ENCODE measurements at places on chromosomes 3 and 15.

DNA sequence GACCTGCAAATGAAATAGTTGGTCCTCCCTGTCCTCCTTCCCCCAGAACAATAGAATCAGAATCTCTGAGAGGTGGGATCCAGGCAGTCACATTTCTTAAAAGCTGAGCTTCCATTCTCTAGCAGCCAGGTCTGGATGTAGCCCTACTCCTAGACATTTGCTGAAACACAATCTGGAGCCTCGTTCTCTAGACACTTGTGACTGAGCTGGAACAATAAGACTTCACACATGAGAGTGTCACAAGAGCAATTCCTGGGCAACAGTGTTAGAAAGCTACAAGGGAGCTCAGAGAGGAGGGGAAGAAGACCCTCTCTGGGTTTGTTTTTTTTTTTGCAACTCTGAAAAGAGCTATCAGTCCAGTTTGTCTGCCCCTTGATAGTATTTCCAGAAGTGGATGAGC lies 14.5 kb downstream of the CORO2B start:
- no peak for DNase-seq

DNA sequence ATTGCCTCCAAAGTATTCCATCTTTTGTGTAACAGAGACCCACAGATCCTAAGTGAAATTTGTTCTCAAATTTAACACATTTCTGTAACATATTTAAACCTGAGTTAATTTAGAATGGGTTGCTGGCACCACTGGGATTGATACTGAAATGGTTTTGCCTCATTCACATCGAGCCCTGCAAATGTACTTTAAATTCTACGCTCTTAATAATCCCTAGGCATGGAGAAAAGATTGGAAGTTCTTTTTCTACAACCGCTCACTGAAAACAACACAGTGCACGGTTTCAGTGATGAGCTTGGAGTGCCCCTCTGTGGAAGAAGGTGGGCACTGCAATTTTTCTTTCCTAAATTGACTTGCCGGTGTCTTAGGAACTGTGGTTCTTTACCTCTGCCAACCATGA lies 109.9 kb upstream of the ATP11B start:
- DNase-seq: no peak

DNA sequence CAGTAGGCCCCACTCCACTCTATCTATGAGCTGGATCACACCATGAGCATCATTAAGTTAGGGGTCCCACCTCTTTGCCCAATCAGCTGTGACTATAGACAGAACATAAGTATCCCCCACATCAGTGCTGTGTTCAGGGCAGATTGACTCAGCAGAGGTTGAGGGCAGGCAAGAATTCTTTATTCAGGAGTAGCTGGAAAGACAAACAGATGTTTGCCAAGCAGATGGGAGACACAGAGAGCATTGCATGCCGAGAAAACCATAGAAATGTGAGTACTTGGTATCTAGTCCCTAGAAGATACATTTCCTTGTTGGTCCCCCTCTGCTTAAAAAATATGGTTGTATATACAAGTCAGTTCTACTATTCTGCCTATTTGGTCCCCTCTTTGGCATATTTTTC lies 440.8 kb downstream of the RAP2B start:
- no peak for DNase-seq

DNA sequence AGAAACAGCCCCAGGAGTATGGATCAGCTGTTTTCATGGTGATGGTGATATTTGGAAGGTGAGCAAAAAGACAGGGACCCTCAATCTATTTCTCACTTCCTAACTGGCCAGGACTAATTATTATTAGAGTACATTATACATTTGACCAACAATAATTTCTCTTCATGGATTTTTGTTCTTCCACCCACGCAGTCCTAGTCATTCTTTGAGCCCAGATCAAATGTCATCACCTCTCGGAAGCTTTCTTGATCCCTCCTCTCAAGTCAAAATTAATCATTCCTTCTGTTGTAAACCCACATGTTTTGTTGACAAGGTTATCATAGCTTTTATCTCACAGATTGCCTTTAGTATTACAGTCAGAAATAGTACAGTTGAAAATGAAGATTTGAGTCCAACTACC lies 29.2 kb upstream of the PRICKLE2 start:
- no peak for DNase-seq

DNA sequence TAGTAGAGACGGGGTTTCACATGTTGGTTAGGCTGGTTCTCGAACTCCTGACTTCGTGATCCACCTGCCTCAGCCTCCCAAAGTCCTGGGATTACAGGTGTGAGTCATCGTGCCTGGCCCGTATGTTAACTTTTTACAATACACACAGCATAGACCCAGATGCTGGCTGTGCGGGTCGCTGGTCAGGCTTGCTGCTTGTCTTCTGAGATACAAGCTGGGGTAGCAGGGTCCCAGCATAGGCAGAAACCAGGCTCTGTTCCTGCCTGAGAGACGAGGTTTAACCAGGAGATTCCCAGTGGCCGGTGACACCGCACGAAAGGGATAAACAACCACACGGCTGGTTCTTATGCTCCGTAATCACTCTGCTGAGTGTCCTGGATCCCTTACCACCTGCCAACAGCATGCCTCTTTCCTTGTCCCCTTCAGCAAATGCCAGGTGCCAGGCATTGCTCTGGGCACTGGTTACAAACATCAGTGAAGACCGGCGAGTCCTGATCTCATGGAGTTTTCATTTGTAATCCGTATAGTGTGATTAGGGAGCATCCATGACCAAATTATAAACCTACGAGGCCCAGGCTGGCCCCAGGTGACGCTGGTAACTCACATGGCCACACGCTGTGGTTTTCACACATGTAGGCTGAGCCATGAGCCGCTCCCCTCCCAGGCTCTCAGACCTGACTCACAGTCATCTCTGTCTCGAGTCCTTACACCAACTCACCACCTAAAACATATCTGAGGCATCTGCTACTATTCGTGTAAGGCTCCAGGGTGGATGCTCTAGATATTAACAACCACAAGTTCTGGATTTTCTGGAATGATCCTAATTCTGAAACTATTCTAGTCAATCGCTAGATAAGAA lies 125.7 kb downstream of the PDZRN3 start:
- DNase-seq: no peak

DNA sequence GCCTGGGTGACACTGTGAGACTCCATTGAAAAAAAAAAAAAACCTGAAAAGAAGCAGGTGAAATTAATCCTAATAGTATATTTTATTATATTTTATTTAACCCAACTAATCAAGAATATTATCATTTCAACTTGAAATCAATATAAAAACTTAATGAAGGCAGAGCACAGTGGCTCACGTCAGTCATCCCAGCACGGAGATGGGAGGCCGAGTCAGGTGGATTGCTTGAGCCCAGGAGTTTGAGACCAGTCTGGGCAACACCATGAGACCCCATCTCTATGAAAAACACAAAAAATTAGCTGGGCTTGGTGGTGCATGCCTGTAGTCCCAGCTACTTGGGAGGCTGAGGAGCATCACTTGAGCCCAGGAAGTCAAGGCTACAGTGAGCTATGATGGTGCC lies 33.3 kb upstream of the SLC41A3 start:
- no peak for DNase-seq

DNA sequence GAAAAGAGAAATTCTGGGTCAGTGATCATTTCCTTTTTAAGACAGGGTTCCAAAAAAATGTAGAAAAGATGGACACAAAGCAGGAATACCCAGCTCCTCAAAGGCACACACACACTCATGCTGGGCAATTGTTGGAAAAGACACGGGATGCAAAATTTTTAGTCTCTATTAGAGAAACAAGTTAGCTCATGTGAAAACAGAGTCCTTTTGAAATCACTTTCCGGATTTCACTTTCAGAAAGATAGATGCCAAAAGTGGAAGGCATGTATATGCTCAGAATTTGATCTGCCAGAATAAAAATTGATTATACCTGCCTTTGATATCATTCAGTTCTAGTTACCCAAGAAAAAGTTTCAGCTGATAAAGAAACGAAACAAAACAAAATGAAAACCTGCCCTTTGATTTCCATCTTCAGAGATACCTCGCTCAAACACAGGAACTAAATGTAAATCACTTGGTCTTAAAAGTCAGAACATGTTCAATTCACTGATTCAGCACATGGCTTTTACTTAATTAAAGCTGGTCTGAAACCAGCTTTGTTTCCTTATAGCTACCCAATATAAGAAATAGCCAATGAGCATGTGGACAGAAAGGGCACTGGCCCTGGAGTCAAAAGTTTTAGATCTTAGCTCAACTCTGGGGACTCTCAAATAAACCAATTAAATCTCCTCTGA lies 52.8 kb downstream of the PLD1 start:
- no peak for DNase-seq

- no peak for DNase-seq
Observed at GRCh38 chr3:102163039-102163817, 271.6 kb upstream of the ZPLD1 start.

Data from stimulated activated CD4-positive, alpha-beta T cell treated with anti-CD3 and anti-CD28 coated beads, Interleukin-1b, Interleukin-23, amount 100 ng/mL, for 1 hour (primary cell).